ENCODE measurements at places on chromosomes 2 and 18. TPM values are rescaled to one million over a fixed set of nuclear protein-coding genes. Genes with fewer than 3 reads are reported as not detected.

Gene ICA1L
- 44.2 TPM for total RNA-seq

Gene MAP3K20
- 63.3 TPM for total RNA-seq

Gene ERMN
- total RNA-seq = 6.0 TPM

Gene GCG
- total RNA-seq = 0.99 TPM

Gene DYNAP
- not detected for total RNA-seq

All from camera-type eye (tissue), 1 donor.